Naive B cell (primary cell): ENCODE measurements at places on chromosomes 1 and 21. TPM values are rescaled to one million over a fixed set of nuclear protein-coding genes. Genes with fewer than 3 reads are reported as not detected.

Gene LCE2C
- polyA plus RNA-seq: not detected

Gene ATP1A2
- not detected for polyA plus RNA-seq

Gene TIE1
- not detected for polyA plus RNA-seq

Gene ZNF436
- polyA plus RNA-seq: 1.5 TPM

Gene OVAAL
- polyA plus RNA-seq: not detected

Gene NUP210L
- polyA plus RNA-seq: not detected

DNA sequence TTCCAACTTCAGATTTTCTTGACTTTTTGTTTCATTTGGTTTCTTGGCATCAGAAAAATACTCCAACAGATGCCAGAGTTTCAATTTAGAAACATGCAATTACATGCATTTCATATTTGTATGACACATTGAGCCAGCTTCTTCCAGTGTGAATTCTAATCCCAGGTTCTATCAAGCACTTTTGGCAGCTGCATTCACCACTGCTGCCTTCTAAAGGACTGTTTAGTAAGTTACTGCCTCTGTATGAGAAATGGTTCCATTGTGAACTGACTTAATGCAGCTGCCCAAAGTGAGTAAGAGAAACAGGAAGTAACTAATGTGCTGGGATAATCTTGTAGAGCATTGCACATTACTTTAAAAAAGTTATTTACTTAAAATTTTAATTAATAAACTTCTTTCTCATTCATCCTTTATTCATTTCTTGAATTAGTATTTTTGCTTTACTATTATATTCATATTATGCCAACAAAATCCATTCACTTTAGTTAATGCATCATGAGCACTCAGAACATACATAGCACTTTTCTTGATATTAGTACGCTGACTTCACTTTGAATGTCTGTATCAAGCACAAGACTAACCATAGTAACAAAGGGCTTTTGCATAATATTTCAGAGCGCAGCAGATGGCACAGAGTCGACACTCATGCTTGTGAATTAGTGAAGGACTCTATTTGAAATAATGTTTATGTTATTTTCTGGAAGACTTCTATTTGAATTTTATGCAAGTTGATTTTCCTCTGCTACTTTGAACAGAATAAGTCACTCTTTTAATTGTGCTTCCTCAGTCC lies 9.8 kb downstream of the RGS18 start:
- DNase-seq: no peak

GRCh38 chr1:186374303-186375151 lies 526 bp downstream of the TPR start:
- DNase-seq: peak; percentile 23

- no peak for DNase-seq
These were observed 113.7 kb upstream of the DPYD start for GRCh38 chr1:98034505-98034904.

DNA sequence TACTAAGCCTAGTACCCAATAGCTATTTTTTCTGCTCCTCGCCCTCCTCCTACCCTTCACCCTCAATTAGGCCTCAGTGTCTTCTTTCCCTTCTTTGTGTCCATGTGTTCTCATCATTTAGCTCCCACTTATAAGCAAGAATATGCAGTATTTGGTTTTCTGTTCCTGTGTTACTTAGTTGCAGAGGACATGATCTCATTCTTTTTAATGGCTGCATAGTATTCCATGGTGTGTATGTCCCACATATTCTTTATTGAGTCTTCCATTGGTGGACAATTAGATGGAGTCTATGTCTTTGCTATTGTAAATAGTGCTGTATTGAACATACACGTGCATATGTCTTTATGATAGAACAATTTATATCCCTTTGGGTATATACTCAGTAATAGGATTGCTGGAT lies 106.9 kb upstream of the NR5A2 start:
- DNase-seq: no peak

DNA sequence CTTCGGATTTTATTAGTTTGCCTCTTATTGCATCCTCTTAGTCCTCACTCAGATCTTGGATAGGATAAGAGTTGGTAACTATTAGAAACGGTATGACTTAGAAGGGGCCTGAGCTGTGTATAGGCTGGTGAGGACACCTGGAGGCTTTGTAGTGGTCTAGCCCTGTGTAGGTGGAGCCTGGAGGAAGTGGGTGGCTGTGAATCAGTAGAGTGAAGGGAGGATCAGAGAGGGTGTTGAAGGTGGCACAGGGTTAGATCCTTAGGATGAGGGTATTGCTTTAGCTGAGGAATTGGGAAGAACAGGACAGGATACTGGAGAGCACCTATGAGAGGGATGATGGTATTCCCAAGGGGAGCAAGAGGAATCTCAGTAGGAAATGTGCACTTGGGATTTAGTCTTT lies 5.7 kb downstream of the VANGL1 start:
- DNase-seq: no peak

- DNase-seq: no peak
These were observed 925 bp upstream of the ARHGEF10L start for GRCh38 chr1:17538428-17539117.

- no peak for DNase-seq
These were observed 170.3 kb upstream of the TMEM51 start for GRCh38 chr1:14983277-14983676.

- no peak for DNase-seq
These were observed 2.1 kb downstream of the ADORA1 start for GRCh38 chr1:203129501-203130231.

DNA sequence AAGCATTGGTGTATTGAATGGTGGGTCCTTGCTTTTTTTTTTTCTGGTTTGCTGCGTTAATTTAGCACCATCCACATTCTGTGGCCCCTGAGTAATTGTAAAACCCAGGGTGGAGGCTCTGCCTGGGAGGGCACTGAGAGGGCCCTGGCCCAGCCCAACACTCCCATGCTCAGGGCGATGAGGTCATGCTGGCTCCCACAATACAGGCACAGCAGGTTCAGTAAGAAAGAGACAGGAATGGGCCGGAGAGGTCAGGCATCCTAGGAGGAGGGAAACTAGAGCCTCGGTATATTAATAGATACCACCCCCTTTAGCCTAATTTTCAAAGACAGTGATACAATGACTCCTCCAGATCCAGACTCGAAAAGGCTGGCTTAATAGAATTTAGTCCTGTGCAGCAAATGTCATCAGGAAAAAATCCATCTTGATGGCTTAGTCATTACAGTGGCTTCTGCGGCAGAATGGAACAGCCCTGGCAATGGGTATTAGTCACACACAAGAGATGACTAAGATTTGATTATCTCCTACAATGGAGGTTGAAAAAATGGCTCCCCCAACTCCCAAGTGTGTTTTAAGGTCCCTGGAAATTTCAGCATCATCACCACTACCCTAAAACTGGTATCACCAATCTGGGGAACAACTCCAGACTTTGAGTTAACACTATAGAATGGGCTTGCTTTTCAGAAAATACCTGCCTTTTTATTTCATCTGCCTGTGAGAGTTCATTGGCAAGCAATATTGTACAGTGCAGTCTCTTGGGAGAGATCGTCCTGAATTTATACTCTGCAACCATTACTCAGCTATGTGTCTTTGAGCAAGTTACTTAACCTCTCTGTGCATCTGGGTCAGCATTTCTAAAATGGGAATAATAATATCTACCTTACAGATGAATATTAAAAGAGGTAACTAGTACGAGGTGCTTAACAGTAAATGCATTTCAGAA lies 43.9 kb upstream of the LYST start:
- no peak for DNase-seq
